CD4-positive, alpha-beta T cell treated with Interleukin-21 for 1 hour (primary cell): ENCODE measurements at places on chromosomes 12 and 14.

DNA sequence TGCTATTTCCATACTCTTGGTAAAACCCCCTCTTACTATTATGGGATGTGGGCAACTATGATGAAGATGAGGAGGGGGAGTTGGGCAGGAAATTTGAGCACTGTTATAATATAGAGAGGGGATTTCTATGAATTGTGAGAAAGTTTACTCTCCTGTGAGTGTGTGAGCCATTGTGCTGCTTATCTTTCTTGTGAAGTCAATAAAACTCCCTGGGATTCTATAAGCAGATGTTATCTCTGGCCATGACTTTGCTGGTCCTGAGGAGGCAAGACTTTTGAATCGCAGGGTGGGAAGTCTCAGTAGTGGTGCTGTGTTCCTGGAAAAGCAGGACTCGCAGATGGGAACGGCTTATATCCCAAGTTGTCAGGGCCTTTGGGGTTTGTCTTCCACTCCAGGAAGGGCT lies 62.2 kb downstream of the EMP1 start:
- no peak for DNase-seq

DNA sequence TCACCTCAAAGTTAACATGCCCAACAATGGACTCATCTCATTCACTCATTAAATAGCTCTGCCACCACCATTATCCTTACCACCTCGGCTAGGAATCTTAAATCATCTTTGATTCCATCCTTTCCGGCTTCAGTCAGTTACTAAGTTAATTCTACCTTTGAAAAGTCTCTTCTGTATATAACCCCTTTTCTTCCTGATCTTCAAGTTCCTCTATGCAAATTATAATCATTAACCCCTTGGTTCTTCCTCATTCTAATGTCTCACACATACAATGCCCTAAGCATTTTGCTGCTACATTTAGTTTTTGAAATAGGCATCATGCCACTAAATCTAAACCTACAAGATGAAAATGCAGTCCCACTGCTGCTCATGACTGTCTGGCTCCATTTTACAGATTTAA lies 51.6 kb downstream of the ATP2B1 start:
- no peak for DNase-seq

DNA sequence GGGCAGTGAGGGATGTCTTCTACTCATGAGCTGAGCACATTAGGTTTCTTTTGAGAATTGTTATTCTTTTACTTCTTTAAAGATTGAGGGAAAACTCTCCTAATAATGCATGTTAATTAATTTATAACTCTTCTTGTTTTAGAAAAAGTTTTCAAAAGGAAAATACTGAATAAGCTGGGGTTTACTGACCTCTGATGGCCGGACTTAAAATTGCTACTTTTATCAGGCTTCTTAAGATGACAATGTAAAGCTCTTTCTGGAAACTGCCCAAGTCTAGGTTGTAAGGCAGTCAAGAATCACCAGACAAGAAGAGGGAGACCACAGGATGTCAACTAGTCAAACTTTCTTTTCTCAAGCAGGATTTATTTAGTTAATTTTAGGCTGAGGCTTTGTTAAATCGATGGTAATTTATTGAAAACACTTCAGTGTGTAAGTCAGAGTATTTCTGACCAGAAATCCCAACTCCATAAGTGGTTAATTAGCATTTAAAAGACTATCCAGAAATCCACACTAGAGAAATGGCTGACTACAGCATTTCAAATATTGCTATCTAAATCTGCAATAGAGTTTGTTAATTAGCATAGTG lies 82.1 kb downstream of the AVPR1A start:
- DNase-seq, result no peak

GRCh38 chr12:69457433-69457832 lies 12.8 kb upstream of the FRS2 start:
- no peak for DNase-seq

DNA sequence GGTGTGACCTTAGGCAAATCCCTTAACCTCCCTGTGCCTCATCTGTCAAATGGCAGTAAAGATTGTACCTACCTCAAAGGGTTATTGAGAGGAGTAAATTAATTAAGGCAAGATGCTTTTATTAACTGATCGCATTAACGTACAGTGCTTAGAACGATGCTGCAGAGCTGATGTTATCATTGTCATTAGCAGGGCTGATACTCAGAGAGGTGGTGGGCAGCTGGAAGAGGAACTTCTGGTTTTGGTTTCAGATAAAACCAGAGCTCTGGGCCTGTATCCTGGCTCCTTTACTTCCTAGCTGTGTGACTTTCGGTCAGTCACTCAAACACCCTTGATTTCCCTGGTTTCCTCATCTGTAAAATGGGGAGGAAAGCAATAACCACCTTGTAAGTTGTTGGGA lies 55.1 kb downstream of the CALM1 start:
- no peak for DNase-seq
